ENCODE measurements at places on chromosomes 4 and X.

DNA sequence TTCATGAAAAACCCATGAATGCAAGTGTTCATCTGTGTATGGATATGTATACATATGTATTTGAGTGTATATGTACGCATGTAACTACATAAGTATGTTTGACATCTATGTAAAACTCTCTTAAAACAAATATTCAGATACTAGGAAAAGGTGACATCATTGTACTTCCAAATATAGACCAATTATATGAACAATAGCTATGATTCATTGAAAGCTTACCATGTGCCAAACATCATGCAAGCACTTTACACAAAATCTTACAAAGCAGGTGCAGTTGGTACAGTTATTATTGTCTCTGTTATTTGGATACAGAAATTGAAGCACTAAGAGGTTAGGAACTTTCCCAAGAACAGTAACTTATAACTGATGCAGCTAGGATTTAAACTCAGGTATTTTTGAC lies 21.4 kb downstream of the MAGEB17 start:
- DNase-seq, result no peak

- no peak for DNase-seq
These were observed 177.1 kb downstream of the DLG3 start for GRCh38 chrX:70621743-70622142.

DNA sequence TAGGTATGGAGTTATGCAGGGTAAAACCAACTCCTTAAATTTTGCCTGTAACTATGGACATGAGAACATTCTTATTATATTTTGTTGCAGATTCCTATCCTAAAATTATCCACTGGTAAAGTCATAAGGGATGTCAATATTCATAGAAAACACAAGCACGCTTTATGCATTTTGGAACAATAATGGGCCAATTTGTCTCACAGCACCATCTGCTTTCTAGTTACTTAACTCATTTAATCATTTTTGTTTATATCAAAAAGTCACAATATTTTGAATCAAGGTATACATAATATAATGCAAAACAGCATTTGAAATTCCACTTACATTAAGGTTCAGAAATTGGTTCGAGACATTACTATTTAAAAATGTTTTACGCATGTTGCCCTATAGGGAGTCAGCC lies 203.0 kb downstream of the GABRG1 start:
- no peak for DNase-seq

- no peak for DNase-seq
These were observed 340.3 kb upstream of the GRID2 start for GRCh38 chr4:91963486-91963885.

DNA sequence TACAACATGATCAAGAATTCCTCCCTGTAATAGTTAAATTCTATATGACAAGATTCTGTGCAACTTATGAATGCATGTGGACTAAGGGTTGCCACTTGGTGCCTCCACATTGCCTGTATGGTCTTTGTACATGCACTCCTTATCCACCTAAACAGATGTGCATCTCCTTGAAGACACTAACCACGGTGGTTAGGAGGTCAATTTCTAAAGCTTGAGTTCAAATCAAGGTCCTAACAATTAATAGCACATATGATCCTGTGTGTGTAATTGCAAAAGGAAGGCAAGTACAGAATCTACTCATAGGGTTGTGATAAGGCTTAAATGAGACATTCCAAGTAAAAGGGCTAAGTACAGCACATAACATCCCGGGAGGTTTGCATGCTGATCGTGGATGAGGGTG lies 1.5 kb upstream of the IL21 start:
- no peak for DNase-seq

GRCh38 chrX:85109235-85109634 lies 105.6 kb downstream of the APOOL start:
- no peak for DNase-seq

- DNase-seq, result no peak
These were observed 99.7 kb downstream of the FIP1L1 start for GRCh38 chr4:53477038-53477565.

GRCh38 chr4:1300466-1301455 lies 11.1 kb downstream of the MAEA start:
- no peak for DNase-seq

DNA sequence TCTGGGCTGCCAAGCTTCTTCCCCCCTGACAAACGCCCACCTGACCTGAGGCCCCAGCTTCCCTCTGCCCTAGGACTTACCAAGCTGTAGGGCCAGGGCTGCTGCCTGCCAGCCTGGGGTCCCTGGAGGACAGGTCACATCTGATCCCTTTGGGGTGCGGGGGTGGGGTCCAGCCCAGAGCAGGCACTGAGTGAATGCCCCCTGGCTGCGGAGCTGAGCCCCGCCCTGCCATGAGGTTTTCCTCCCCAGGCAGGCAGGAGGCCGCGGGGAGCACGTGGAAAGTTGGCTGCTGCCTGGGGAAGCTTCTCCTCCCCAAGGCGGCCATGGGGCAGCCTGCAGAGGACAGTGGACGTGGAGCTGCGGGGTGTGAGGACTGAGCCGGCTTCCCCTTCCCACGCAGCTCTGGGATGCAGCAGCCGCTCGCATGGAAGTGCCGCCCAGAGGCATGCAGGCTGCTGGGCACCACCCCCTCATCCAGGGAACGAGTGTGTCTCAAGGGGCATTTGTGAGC lies 37.0 kb downstream of the HTRA3 start:
- no peak for DNase-seq

DNA sequence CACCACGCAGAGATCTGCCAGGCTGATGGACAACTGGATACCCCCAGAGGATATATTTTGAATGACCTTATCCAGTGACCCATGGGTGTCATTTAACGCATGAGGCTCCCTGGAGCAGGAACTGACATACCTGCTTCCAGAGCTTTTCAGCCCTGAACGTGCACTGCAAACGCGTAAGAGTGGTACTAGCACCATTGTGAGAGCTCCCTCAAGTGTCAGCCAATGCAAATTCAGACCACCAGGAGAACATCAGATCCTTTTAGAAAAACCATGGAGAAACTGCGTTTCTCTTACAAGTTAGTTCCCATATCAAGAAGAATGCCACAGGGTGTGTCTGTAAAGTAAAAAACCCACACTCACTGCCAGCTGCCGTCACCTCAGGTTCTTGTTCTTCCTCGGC lies 7.3 kb downstream of the TREX2 start:
- no peak for DNase-seq

DNA sequence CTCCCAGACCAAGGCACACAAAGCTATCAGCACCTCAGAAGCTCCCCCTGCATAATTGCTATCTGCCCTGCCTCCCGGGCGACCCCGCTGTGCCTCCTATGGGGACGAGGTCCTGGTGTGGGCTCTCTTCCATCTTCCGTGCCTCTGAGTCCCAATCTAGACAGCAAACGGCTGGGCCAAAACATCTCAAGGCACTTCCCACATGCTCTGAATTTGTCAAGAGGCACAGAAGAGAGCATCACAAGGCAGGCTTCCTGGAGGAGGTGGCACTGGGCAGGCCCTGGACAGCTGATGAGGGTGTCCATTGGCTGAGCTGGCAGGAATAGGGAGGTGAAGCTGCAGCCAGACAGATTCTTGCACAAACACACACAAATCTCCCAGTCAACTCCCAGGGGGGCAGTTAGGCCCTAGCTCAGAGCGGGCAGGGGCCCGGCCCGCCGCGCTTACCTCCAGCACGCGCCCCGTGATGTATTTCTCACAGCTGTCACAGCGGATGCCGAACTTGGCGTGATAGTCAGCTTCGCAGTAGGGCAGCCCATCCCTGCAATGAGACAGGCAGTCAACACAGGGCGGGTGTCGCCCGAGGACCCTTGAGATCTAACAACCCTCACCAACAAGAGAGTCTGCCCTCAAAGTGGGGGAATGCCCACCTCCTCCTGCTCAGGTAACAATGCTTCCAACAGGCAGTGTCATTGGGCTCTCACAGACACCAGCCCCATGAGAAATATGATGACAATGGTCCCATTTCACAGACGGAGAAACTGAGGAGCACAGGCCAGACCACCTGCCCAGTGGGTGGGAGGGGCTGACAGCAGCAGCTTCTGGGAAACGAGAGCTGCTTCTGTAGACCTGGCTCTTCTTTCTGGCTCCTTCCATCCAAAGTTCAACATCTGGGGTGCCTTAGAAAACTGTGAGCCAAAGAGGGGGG lies 81.2 kb downstream of the ABLIM2 start:
- no peak for DNase-seq

GRCh38 chr4:52783069-52783468 lies 31.8 kb upstream of the ERVMER34-1 start:
- DNase-seq, result no peak

DNA sequence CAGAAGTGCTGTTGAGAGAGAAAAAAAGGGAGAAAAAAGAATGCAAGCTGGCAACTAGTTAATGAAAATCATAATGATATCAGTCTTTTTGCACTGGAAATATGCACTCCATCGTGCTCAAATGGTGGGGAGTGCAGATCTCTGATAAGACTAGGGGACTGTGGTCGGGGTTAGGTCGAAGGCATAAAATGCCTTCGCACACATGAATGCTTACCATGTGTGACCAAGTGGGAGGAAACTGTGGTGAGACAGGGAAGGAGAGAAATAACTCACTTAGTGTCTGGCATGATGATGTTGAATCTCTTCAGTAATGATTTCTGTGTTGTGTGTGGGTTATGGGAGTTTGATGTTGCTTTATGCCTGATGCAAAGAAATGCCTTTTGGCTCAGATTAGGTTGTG lies 358.9 kb downstream of the FBXO8 start:
- no peak for DNase-seq

DNA sequence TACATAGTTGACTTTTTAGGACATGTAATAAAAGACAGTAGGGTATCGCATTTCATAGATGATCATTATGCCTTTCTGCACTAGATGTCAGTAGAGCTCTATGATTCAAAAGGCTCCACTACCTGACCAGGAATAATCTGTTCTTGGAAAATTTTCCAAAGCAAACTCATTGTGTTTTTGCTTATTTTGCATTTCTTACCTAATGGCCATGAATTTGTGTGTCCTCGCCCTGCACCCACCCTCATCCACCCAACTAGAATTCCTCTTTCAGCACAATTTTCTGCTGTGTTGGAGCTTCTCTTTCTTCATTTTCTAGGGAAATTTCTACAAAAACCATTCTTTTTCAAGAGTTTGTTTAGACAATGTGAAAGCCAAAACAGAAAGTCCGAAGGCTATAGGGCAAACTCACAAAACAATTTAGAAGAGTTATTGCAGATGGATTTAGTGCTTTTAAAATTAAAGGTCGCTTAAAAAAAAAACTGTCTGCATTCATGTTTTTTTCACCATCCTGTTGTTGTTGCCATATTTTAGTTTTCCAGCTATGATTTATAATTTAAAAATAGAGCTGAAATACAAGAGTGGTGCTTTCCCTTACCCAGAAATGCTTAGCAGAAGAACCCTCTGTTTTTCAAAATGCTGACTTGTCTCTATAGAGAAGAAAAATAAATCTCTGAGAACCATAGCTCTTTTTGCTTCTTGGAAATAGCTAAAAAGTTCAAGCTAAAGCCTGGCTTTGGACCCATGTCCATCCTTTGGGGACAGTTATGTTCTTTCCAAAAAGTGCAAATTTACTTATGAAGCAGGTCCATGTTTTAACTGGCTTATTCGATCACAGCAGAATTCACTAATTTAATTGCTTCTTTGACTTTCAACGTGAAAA lies 183.7 kb downstream of the SPATA18 start:
- DNase-seq, result no peak

DNA sequence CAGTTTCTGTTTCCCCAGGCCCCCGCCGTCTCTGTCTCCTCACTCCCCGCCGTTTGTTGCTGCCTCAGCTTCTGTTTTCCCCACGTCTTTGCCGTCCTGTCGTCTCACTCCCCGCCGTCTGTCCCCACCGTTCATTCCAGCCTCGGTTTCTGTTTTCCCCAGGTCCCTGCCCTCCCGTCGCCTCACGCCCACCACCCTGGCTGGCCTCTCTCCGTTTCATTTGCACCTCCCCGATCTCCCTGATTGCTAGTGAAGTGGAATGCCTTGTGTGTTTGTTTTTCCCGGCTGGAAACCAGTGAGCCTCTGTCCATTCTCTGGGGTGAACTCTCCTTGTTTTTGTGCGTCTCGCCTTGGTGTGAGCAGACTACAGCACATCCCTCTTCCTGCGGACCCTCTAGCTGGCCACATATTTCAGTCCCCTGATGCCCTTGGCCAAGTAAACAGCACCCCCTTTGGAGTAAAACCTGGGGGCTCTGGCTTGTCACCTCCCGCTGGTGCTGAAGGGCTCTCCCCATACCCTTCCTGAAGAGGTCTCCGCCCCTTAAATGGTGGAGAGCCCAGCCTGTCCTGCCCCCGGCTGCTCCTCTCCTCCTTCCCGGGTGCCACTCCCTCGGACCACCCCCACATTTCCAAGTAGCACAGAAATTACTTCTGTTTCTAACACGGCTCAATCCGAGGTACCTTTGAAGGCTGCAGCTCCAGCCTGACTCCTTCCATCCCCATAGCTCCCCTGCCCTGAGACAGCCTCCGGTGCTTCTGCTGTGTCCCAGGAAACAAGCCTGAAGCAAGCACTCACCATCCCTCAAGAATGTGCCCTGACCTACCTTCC lies 13.2 kb downstream of the TMEM175 start:
- DNase-seq, result no peak

DNA sequence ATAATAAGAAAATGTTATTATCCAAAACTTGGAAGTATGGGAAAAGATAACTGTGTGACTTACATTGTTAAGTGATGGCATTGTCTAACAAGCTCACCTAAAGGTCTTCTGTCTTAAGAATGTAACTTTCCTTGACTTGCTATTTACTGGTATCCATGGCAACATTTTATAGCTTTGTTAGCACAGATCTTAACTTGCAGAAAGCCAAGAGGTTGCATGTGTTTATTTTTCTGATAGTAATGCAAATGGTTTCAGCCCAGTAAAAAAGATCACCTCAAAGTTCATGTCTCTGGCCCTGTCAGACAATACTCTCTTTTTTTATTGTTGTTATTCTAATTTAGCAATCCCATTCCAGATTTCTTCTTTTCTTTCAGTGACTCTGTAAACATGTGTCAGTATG lies 425.3 kb downstream of the SPRY1 start:
- no peak for DNase-seq

DNA sequence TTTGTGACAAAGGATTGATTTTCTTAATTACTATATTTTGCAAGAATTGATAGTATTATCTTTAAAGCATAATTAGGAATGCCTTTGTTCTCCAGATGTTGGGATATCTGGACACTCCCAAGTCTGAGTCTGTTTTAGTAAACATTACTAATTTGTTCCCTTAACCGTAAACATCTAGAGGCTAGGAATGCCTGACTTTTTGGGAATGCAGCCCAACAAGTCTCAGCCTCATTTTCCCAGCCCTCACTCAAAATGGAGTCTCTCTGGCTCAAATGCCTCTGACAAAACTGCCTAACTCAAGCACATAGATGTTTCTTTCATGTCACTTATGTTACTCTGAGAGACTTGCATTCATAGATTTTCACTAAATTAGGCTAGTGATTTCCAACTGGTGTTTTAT lies 297.0 kb upstream of the CLNK start:
- DNase-seq, result no peak

- no peak for DNase-seq
These were observed 218.5 kb downstream of the APBB2 start for GRCh38 chr4:40995850-40996249.

GRCh38 chr4:182973941-182974340 lies 56.8 kb upstream of the DCTD start:
- no peak for DNase-seq

- no peak for DNase-seq
These were observed 70.6 kb downstream of the TAPT1 start for GRCh38 chr4:16155528-16156169.

Measured in stimulated activated CD8-positive, alpha-beta memory T cell treated with anti-CD3 and anti-CD28 coated beads, Interleukin-4, amount 100 ng/mL, for 1 hour (primary cell).